ENCODE measurements at places on chromosomes 1 and 21.
A peak's percentile ranks its signal among the peaks of the same experiment; 100 is the strongest.

DNA sequence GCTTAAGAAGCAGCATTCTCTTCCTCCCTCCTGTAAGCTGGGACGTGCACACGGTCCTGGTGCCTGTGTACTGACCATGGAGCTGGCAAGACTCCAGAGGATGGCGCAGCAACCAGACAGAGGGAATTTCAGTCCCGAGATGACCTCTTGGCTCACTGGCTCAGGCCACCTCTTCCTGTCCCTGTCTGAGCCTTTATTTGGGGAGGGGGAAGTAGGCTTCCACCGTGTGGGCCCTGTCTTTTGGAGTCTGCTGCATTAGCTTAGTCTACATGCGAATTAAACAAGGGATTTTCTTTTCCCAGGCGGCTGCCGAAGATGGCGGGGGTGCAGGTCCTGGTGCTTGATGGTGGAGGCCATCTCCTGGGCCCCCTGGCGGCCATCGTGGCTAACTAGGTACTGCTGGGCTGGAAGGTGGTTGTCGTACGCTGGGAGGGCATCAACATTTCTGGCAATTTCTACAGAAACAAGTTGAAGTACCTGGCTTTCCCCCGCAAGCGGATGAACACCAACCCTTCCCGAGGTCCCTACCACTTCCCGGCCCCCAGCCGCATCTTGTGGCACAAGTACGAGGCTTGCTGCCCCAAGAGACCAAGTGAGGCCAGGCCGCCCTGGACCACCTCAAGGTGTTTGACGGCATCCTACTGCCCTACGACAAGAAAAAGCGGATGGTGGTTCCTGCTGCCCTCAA lies 10.2 kb downstream of the IL24 start:
- no peak for DNase-seq

- no peak for DNase-seq
Measured at GRCh38 chr21:42146821-42147220, 72.1 kb upstream of the ABCG1 start.

- peak; percentile 19 for DNase-seq
Measured at GRCh38 chr21:45049714-45050344, 24.6 kb upstream of the ADARB1 start.

- DNase-seq, result no peak
Measured at GRCh38 chr1:62589321-62589720, 8.0 kb upstream of the ANGPTL3 start.

DNA sequence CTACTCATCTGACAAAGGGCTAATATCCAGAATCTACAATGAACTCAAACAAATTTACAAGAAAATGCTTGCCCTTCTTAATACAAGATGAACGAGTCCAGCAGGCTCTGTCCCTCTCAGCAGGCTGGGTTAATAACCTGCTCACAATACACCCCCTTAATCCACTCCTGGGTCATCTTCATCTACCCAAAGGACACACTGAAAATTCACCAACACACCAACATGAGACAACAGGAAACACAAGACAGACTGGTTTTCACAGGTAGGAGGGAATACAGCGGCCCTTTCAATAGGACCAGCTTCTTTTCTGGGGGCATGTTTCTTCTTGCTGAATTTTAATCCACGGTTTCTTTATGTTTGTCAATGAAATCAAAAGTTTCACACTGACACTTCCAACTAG lies 44.6 kb downstream of the SUSD4 start:
- no peak for DNase-seq

GRCh38 chr1:198929961-198930599 lies 291.2 kb downstream of the PTPRC start:
- no peak for DNase-seq

- DNase-seq, result no peak
Measured at GRCh38 chr1:61753998-61754508, 11.8 kb downstream of the PATJ start.

GRCh38 chr1:209353053-209353452 lies 230.5 kb upstream of the CAMK1G start:
- peak; percentile 45 for DNase-seq

DNA sequence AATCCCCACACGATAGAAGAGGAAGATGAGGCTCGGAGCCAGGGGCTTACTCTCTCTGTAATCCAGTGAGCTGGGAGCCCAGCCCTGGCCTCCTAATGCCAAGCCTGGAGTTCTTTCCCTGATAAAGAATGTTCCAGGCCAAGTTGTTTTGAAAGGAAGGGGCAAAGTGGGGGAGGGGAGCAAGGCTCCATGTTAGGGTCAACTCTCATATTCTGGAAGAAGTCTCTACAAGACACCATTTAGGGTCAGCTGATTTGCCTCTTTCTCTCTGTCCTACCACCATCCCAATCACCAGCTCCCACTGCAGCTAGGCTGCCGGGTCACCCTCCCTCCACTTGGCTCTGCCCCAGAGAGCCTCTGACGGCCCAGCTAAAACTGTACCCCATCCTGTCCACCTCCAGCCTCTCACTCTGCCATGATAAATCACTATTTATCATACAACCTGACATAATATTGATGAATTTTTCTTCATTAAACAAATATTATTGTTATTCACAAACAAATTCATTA lies 95.0 kb downstream of the GLIS1 start:
- DNase-seq, result no peak

DNA sequence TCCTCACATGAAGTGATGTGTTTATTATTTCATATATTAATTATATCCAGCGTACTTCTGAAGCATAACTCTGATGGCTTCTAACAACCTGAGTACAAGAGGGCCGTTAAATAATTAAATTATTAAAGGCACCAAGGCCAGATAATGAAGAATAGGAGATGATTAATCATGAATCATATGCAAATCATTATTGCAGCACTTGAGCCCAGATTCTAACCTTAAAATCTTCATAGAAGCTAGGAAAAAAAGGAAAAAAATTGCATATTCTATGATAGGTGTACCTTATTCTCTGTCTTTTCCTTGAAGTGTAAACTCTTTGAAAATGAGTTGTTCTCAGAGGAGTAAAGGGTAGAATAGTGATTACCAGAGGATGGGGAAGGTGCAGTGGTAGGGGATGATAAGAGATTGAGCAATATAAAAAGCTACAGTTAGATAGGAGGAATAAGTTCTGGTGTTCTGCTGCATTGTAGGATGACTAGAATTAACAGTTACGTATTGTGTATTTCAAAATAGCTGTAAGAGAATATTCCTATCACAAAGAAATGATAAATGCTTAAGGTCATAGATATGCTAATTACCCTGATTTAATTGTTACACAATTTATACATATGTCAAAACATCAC lies 51.1 kb downstream of the SWT1 start:
- DNase-seq, result no peak

GRCh38 chr1:234217316-234217840 lies 155.9 kb upstream of the COA6 start:
- no peak for DNase-seq

GRCh38 chr1:32818804-32819541 lies 1.5 kb downstream of the S100PBP start:
- peak; percentile 56 for DNase-seq

- no peak for DNase-seq
Measured at GRCh38 chr1:204217648-204218000, 3.8 kb upstream of the GOLT1A start.

GRCh38 chr1:161128591-161129420 lies 3.7 kb downstream of the DEDD start:
- no peak for DNase-seq

DNA sequence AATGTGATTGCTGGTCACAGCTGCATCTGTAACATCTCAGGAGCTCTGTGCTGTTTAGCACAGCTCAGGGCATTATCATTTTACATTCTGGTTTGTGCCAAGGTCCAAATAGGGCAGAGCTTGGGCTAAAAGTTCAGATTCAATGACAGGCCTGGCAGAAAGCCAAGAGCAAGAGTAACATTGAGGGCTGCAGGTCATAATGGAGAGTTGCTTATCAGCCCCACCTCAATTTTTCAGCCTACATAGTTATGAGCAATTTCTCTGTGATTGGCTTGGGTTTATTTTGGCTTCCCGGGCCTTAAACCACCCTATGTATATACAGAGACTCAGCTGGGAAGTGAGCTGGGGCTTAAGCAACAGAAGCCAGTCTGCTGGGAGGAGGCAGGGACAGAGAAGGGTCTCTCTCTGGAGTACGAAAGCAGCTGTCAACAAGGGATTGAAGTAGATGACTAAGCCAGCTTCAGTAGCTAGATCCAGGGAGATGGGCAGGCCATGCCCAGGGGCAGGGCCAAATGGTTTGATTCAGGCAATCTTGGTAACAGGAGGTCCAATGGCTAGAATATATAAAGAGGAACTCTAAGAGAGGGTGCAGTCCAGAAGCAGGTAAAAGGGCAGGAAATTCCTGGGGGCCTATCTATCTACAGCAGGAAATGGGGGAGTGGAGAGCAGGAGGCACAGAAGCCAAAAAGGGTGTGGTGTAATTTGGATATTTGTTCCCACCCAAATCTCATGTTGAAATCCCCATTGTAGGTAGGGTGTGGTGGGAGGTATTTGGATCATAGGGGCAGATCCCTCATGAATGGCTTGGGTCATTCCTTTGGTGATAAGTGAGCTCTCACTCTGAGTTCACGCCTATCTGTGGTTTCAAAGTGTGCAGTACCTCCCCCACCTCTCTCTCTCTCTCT lies 49.0 kb downstream of the BRINP2 start:
- no peak for DNase-seq

GRCh38 chr1:113678159-113678469 lies 81.2 kb downstream of the PHTF1 start:
- DNase-seq, result no peak

GRCh38 chr1:160963521-160963920 lies 8.9 kb upstream of the ITLN2 start:
- DNase-seq, result no peak

DNA sequence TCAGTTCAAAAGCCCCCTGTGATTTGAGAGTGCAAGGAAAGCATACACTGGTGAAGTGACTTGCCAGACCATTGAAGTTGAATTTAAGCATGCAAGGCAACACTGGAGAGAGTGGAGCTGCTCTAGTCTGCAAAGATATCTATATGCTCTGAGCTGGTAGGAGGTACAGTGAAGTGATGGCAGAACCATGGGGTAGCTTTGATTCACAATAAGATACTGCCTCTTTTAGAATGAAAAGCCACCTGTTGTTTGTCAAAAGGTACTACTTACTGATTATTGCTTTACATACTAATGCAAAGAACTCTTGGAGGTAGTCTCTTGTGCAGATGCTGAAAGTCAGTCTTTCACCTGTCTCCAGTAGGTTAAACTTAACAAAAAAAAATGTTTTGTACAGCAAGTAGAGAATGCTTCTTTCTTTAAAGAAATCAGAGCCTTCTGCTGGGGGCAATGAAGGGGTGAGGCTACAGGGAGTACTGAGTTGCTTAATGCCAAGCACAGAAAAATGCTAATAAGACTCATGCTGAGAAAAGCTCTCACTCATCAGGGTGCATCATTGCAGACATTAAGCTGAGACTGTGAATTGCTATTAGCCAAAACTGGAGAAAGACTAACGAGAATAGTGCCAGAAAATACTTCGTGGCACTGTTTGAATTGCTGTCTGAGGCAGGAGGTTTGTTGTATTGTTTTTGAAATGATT lies 1150.5 kb upstream of the TMPRSS15 start:
- DNase-seq, result peak; percentile 75

- DNase-seq, result no peak
Measured at GRCh38 chr1:243732637-243733036, 117.4 kb downstream of the AKT3 start.

GRCh38 chr1:3021801-3022401 lies 634 bp downstream of the ACTRT2 start:
- no peak for DNase-seq

DNA sequence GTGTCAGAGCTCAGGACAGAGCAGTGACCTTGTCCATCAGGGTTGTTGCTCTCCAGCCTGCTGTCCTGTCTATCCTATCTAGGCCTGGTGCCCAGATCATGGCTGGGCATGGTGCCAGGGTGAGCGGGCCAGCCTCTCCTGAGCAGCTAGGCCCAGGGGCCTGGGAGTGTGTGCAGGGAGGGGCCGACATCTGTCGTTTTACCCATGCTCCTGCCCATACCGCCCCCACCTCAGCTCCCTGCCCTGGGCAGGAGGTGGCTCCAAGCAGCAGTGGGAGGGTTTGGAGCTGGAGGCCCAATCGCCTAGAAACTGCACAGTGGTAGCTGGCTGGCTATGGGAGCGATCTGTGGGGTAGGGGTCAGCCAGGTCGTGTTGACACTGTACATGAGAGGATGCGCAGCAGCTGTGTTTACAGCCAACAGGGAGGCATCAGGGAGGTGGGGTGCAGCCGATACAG lies 6.5 kb downstream of the INSRR start:
- peak; percentile 80 for DNase-seq

- DNase-seq, result no peak
Measured at GRCh38 chr1:26616881-26617280, 78.9 kb upstream of the ARID1A start.

- no peak for DNase-seq
Measured at GRCh38 chr1:88210103-88210787, 473.8 kb upstream of the PKN2 start.

- DNase-seq, result no peak
Measured at GRCh38 chr1:67465375-67465774, 35.2 kb upstream of the SERBP1 start.

DNA sequence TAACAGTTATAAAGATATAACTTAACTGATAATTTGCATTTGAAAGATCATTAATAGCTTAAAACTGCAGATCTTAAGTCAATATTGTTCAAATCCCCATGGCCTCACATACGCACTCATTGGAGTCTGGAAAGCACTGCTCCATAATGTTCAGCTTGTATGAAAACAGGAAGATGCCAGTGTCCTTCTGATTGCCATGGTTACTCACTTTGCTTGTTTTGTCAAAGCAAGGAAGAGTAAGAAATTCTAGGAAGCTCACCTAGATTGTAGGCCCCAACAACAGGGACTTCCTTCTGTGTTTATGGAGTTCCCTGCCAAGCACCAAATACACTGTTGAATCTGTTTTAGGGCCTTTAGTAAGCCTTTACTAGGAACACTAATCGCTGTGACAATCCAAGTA lies 10.9 kb downstream of the GAS5 start:
- no peak for DNase-seq

- DNase-seq, result peak; percentile 96
Measured at GRCh38 chr1:46767649-46768282, 31.1 kb upstream of the CYP4B1 start.

- no peak for DNase-seq
Measured at GRCh38 chr1:29744684-29745490, 508.6 kb downstream of the PTPRU start.

- no peak for DNase-seq
Measured at GRCh38 chr1:233815865-233816264, 88.6 kb upstream of the SLC35F3 start.

- peak; percentile 79 for DNase-seq
Measured at GRCh38 chr1:7641587-7642417, 129.3 kb upstream of the VAMP3 start.

GRCh38 chr1:83515578-83516154 lies 483.3 kb downstream of the TTLL7 start:
- no peak for DNase-seq

DNA sequence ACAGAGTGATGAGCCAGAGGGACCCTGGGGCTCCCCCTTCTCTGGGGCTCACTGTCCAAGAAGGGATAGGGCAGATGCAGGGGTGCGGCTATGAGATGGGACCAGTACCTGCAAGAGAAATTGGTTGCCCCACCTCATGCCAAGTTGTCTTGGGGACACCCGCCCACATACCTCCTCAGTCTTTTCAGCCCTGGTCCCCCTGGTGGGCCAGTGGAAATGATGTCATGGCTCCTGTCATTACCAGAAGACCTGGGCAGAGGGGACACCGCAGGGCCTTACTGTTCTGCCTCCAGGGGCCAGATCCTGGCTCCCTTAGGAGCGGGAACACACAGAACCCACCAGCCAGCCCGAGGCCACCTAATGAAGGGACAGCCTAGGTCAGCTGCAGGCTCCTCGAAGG lies 63.2 kb downstream of the CDK18 start:
- no peak for DNase-seq

- DNase-seq, result no peak
Measured at GRCh38 chr1:171802207-171802606, 20.7 kb downstream of the METTL13 start.

GRCh38 chr1:185966471-185966870 lies 232.3 kb downstream of the HMCN1 start:
- DNase-seq, result no peak
